NT2/D1 (cell line): ENCODE measurements at places on chromosomes 11 and 22.
A peak's percentile ranks its signal among the peaks of the same experiment; 100 is the strongest.

- no peak for DNase-seq
Measured at GRCh38 chr11:69535908-69536307, 54.4 kb downstream of the LINC01488 start.

DNA sequence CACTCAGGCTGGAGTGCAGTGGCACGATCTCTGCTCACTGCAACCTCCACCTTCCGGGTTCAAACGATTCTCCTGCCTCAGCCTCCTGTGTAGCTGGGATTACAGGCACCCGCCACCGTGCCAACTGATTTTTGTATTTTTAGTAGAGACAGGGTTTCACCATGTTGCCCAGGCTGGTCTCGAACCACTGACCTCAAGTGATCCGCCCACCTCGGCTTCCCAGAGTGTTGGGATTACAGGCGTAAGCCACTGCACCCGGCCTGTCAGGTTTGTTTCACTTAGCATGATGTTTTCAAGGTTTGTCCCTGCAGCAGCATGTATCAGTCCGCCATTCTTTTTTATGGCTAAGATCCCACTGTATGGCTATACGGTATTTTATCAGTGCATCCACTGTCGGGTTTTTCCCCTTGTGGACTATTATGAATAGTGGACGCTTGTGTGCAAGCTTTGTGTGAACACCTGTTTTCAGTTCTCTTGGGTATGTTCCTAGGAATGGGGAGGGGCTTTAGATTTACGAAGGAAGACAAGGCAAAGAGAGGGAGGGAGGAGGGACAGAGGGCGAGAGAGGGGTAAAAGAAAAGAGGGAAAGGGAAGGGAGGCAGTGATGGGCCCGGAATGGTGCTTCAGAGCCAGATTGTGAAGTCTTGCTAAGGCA lies 13.9 kb upstream of the CDC42EP2 start:
- DNase-seq = no peak

DNA sequence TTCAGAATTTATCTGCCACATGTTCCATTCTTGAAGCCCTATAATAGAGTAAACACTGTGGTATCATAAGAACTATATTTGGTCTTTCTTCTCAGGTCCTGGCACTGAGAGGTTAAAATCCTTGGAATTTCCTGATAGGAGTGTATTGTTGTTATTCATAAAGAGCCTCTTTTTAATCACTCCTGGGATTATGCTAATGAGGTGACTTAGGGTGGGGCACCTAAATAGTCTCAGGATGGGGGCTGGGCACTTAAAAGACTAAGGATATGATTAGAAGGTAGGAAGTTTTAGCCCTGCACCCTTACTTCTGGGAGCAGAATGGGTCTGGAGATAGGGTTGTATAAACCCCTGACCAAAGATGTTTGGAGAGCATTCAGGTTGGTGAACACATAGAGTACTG lies 755.2 kb upstream of the TENM4 start:
- no peak for DNase-seq

DNA sequence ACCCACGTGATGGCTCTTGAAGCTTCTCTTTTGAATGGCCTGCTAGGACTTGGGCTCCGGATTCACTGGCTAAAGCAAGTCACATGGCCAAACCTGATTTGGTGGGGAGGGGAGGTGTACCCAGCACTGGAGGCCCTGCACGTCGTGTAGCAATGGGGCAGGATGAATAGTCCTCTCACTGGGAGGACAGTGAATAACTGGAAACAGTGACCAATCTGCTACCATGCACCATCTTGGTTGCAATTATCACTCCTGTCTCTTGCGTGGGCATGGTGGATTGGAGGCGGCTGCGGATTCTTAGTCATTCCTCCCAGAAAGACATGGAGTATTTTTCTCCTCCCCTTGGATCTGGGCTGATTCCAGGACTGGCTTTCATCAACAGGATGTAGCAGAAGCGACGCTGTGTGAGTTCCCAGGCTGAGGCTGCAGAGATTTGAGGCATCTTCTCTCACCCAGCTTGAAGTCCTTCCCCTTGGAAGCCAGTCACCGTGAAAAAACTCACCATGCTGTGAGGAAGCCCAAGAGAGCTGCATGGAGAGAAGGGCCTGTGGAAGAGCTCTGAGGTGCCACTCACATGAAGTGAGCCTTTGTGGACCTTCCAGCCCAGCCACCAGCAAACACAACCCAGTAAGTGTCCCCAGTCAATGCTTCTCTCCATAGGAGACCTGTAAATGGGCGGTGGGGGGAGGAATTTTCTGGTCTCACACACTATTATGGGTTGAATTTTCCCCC lies 70.4 kb downstream of the IGLL1 start:
- no peak for DNase-seq

DNA sequence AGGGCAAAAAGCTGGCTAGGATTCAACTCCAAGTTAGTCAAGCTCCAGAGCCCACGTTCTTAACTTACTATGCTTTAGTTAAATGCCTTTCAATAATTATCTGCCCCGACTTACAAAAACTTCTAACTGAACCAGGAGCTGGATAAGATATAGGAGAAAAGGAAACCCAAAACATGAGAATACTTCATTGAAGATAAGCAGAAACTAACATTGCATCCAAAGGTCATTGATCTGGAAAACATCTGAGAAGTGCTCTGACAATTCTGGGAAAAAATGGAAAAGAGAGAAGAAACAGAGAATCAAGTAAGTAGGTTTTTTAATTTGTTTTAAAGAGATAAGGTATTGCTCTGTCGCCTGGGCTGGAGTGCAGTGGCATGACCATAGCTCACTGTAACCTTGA lies 27.2 kb downstream of the ACAT1 start:
- no peak for DNase-seq

- DNase-seq = no peak
Measured at GRCh38 chr11:72140661-72141060, 5.1 kb downstream of the FOLR3 start.

GRCh38 chr11:86810288-86810687 lies 9.9 kb downstream of the PRSS23 start:
- DNase-seq = no peak

DNA sequence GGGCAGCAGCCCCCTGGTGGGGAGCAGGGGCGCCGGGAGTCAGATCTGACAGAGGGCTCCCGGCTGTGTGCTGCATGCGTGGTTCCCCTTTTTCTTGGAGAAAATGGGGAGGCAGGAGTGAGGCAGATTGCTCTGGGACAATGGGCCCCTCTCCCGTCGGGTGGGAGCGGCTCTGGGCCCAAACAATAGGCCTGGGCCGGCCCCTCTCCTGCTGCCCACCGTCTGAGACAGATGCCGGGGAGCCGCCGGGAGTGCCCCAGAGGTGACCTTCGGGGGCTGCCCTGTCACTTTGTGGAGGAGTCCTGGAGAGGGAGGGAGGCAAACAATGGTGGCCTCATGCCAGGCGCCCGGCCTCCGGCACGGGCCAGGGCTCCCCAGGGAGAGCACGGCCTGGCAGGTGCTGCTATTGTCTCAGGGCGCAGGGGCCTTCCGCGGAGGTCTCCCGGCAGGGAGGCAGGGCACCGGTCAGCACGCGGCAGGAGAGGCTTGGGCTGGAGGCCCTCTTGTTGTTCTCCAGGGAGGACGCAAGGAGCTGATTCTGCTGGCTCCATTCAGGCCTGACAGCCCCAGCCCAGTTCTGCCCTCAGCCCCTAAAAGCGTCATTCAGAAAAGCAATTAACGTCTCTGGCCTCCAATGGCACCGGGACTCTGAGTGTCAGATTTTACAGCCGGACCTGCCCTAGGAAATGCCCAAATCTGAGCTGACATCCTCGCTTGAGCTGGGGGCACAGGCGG lies 44.8 kb downstream of the SMIM38 start:
- no peak for DNase-seq

DNA sequence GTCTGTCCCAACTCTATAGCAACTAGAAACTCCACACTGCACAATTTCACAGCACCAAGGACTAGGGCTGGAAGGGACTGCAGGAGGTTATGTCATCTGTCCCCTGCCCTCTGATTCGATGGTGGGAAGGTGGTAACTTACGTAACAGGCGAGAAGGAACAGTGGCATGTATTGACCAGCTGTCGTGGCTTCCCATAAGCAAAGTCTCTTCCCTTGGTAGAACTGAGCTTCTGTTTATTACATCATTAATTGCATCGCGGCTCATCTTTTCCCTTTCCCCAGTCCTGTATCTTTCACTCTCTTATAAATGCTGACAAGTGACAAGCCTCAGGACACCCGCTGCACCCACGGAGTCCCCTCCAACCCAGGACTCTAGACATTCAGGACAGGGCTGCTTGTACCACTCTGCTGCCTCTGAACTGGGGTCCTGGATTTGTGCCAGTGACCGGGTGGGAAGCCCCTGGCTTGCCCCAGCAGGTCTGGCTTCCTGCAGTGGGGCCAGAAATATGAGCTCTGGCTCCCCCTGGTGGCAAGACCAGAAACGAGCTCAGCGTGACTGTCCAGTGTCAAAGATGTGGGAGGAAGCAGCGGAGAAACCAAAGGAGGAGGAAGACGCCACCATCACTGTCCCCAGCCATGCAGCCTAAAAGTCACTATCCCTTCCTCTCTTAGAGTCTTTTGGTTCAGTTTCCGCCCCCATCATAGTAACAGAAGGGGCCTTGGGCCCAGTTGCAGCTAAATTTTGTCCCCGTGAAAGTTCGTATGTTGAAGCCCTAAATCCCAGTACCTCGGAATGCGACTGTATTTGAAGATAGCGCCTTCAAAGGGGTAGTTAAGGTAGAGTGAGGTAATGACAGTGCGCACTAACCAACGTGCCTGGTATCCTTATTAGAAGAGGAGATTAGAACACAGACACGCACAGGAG lies 84.5 kb downstream of the ISX start:
- no peak for DNase-seq

DNA sequence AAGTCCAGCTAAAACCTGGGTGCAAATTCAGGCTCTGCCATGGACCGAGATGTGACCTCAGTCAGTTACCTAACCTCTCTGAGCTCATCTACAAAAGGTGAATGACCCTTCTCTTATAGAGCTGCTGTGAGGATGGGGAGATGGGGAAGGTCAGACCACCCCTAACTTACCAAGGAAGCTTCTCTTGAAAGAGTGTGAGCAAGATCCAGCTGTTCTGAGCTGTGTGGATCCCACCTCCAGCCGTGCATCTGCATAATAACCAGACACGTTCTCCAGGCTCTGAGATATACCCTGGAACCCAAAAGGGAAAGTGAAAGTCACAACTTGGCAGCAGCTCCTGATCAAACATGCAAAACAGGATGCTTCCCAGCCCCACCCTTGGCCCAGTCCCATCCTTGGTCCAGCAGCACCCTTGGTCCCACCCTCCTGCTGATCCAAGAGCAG lies at the start of gene APOL3:
Gene APOL3, minus strand, starts transcription at position 257 of the 444 bp plus-strand sequence. CDS start 11,700 bp downstream, outside the sequence.
- DNase-seq = no peak

- DNase-seq = no peak
Measured at GRCh38 chr11:119747868-119748660, 19.1 kb upstream of the NECTIN1 start.

DNA sequence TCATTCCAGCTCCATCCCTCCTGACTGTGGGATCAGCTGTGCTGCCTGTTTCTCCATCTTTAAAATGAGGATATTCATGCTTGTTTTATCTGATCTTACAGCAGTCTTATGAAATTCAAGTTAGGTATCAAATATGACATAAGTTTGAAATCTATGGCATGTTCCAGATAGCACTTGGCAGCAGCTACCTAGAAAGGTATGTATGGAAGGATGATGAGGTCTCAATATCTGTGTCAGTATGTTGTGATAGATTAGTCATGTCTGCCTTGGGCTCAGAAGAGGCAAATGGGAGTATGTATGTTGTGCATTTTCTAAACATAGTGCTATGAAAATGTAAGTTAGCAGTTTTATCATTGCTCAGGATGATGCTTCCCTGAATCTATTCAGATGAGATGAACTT lies 122.1 kb downstream of the NAV2 start:
- DNase-seq = no peak

DNA sequence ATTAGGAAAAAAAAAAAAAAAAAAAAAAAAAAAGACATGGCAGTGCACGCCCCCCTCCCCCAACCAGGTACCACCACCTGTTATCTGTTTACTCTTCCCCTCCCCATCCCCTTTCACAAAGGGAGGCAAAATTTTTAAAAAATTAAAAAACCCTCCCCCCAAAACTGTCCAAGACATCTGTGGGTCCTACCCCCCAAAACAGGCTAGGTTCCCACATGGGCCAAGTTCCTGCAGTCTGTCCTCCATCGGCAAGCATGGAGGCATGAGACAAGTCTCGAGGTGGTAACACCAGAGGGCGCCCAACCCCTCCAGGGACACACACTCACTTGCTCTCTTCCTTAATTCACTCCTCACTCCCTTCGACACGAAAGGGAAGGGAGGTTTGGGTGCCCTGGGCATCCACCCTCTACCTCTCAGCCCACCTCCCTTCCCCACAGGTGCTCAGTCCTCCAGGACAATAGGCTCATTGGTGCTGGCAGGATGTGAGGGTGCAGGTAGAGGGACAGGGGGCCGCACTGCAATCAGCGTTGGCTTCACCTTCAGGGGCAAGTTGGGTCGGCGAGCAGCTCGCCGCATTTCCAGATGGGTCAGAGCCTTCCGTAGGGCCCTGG lies 2.2 kb upstream of the TUT1 start:
- DNase-seq = peak; percentile 79

DNA sequence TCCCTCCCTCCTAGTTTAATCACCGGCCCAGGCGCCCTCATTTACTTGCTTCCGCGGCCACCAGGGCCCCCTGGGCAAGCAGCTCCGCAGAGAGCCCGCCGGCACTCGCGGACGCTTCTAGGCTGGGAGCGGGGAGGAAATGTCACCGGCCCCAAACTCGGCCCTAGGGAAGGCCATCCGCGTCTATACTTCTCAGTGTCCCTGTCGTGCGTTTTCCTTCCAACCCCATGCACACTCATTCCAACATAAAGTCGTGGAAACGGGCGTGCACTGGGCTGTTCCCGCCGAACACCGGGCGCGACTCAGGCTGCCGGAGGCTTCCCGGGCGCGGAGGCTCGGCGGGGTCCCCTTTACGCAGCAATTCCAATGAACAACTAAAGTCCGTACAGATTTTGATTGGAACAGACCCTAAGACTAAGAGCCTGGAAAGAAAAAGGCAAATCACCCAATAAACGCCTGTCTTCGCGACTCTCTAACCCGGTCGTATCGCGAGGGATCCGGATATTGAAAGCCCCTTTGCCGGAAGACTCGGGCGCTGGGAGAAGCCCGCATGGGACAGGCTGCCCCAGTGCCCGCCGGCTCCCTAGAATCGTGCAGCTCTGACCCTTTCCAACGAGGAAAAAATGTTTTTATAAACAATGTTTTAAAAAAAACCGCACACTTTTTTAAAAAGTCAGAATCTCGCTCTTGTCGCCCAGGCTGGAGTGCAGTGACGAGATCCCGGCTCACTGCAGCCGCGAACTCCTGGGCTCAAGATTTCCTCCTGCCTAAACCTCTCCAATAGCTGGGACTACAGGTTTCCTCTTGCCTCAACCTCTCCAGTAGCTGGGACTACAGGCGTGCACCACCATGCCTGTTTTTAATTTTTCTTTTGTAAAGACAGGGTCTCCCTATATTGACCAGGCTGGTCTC lies 1.3 kb upstream of the BARX2 start:
- no peak for DNase-seq

DNA sequence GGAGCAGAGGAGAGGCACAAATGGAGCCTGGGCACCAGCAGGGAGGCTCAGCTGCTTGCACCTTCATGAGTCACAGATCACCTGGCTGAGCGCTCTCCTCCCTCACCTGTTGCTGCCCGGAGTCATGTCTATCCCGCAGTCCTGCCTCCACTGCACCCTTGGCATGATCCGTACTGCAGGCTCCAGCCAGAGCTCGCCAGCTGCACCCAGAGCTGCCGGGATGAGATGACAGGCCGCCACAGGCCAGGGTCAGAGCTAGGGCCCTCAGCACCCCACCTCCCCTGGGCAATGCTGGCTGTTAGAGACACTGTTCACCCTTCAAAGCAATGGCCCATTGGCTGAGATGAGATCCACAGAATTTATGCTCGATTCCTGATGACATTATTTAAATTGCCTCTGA lies 702.8 kb downstream of the TBC1D22A start:
- DNase-seq = no peak

- no peak for DNase-seq
Measured at GRCh38 chr22:39504071-39504470, 2.0 kb downstream of the MIEF1 start.

GRCh38 chr11:86197448-86197847 lies 47.1 kb upstream of the EED start:
- DNase-seq = no peak
